ENCODE measurements at places on chromosomes 2 and 18.

- DNase-seq = no peak
Measured at GRCh38 chr2:173747035-173747434, 218.1 kb downstream of the SP3 start.

DNA sequence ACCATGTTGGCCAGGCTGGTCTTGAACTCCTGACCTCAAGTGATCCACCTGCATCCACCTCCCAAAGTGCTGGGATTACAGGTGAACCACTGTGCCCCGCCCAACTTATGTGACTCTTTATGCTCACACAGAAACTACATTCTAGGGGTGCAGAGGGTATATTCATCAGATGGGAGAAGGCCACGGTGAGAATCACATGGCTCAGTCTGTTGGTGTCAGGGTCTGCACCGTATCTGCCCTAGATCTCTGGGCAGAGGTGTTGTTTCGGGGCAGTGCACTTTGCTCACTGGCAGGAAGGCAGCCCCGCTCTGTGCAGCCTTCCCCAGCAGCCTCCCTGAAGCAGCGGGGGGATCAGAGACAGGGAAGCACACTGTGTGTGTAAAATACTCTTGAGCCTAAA lies 76.4 kb downstream of the SH3RF3 start:
- no peak for DNase-seq

DNA sequence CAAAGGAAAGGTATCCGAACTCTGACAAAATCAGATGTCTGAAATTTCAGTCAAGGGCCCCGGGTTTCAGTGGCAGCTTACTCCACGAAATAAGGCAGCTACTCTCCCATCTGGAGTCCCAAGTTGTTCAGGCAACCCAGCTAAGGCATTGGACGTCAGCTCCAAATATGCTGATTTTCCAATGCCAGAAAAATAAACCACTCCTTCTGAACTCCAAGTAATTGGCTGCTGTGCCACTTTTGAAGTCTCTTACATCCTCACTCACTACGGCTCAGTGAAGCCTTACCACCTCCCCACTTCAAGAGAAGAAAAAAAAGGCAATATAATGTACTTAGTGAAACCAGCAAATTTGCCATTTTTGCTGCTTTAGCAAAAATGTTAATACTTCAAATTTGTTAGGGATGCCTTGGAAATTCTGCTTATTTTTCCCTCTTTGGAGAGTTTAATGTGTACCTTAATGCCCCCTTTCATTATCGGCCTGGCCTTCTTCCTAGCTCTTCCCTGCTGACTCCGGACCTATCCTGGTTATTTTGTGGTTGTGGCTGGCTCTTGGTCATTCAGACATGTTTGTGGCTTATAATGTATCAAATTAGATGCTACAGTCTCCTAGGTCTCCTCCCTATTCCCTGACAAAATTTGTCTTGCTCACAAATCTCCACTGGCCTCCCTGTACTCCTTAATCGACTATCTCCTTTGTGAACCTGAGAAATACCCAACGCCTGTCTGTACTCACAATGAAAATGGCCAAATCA lies 589.2 kb upstream of the ZEB2 start:
- no peak for DNase-seq

GRCh38 chr18:63808125-63808524 lies 32.9 kb downstream of the SERPINB7 start:
- no peak for DNase-seq

- DNase-seq = no peak
Measured at GRCh38 chr2:191276792-191277465, 31.7 kb downstream of the MYO1B start.

GRCh38 chr2:19762959-19763605 lies 138.7 kb downstream of the TTC32 start:
- DNase-seq = no peak

DNA sequence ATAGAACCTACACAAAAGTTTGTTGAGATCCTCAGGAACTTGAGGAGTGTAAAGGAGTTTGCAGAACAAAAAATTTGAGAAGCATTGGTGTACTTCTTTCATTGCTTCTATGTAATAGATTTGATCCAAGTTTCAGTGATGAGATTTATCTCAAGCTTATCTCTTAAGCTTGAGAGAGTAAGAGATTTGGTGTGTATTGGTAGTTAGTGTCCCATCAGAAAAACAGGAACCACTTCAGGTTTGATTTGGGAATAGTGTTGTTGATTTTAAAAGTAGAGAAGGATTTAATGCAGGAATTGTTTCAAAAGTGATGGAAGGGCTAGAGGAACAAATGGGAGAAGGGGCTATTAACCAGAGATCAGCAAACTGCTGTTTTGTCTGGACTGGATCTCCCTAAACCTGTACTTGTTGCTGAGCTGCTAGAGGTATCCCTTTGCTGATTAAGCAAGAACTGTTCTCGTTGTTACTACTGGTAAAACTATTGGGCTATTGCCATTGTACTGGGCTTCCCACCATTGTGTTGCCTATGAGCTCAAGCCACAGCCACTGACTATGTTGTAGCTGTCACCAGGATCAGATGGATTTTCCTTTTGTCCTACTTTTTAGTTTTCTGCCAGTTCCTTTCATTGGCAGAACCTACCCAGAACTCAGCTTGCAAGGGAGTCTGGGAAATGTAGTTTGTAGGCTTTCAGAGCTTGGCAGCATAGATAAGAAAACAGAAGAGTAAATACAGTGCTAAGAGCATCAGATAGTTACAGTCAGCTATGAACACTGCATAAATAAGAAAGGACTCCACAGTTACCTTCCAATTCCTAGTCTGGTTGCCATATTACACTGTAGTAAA lies 39.3 kb downstream of the RAB10 start:
- no peak for DNase-seq

Measured in stimulated activated CD8-positive, alpha-beta memory T cell treated with anti-CD3 and anti-CD28 coated beads, Interleukin-7, amount 100 ng/mL, for 1 hour (primary cell).